ENCODE measurements at places on chromosomes 7 and 10.

- no peak for DNase-seq
Measured at GRCh38 chr10:17208476-17208875, 7.0 kb upstream of the TRDMT1 start.

GRCh38 chr10:89543841-89544240, 8.4 kb upstream of the SLC16A12 start:
- DNase-seq = no peak

GRCh38 chr10:107546284-107546683, 381.8 kb upstream of the SORCS1 start:
- no peak for DNase-seq

- no peak for DNase-seq
Measured at GRCh38 chr7:19754521-19755116, 18.8 kb downstream of the TMEM196 start.

Data from heart right ventricle (tissue), 16 donors.